ENCODE measurements at places on chromosomes 3 and 15.

DNA sequence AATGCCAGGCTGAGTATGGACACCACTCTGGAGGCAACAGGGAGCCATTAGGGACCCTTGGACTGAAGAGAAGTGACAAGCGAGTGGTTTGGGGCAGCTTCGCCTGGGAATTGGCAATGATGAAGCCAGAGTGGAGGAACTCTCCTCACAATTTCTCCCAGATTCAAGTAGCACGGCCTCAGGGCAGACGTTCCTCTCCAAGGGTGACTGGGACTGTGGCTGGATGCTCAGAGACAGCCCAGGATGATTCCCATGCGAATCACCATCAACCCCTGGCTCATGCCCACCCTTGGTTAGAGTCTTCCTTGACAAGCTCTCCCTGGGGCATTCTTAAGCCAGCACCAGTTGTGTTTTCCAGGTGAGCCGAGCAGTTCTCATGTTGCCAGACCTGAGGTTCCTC is 16.3 kb upstream of the DOCK3 start:
- no peak for DNase-seq

DNA sequence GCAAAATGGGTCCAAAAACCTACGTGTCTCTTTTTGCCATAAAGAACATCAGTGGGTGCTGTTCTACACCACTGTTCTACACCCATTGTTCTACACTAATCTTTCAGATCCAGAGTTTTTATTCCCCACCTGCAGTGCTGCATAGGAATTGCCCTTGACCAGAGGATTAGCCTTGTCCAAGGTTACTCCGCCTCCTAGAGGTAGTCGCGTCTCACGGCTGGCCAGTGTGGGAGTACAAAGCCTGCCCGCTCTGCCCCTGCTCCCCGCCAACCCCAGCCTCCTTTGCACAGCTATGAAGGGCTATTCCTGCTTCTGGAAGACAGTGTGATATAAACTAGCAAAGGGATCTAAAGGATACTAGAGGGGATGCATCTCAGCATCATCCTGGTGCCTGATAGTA is 222.1 kb upstream of the LMCD1 start:
- no peak for DNase-seq

GRCh38 chr15:40714144-40714543 is 19.2 kb downstream of the RAD51 start:
- DNase-seq, result no peak

DNA sequence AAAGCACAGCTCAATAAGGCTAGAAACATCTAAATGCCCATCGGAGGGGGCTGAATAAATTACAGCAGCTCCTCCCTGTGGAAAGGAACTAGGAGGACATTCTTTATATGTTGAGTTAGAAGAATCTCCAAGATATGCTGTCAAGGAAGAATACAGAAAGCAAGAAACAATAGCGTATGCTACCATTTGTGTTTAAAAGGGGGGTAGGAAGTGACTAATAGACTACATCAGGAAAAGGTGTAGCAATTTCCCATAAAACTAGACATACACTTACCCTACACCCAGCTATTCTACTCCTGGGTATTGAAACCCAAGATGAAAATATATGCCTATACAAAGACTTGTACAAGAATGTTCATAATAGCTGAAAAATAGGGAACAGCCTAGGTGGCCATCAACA is 21.6 kb downstream of the SEC61A1 start:
- no peak for DNase-seq

DNA sequence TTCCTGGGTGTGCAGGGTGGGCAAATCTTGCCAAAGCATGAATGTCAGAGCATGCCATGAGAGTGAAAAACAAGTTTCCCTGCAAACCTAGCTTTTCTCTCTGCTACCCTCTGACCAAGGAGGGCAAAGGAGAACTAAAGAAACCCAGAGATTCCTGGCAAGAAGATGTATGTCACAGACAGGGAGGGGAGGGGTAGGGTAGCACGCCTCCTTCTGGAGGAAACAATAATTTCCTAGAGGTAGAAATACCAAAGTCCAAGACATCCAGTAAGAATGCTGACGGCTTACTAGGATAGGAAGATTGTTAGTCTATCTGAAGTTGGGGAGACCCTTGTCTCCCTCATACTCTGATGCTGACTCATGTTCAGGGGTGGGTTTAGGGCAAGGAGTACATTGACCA is 203.9 kb downstream of the NR1D2 start:
- DNase-seq, result no peak

GRCh38 chr15:65851981-65852380 is 17.3 kb upstream of the RAB11A start:
- DNase-seq, result no peak

GRCh38 chr15:59794229-59794886 is 105.2 kb upstream of the BNIP2 start:
- no peak for DNase-seq

DNA sequence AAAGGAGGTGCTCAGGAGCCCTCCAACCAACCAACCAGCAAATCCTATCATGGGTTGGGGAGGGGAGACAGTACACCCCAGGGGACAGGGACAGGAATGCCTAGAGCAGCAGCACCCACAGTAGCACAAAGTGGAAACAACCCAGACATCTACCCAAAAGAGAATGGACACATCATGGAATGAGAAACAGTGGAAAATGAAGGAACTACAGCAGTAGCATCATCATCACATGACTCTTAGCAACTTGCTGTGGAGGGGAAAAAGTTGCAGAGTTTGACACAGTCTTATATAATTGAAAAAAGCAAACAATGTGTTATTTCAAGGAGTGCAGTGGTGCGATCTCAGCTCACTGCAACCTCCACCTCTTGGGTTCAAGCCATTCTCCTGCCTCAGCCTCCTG is 11.0 kb downstream of the C3orf22 start:
- DNase-seq, result no peak

DNA sequence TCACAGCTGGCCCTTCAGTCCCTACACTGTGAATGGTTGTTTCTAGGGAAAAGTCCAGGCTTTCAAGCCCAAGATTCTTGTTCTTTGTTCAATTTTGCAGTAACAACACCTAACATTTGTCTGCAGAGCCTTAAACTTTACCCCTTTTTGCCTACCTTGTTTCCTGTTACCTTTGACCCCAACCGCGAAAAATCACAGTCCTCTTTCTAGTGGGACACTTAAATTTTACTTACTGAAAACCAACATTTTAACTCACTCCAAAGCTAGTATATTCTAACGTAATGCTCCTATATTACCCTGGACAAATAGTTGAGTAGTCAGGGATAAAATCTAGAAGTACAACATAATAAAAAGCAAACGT is 649 bp upstream of the PIK3CB start:
- DNase-seq, result no peak

GRCh38 chr3:42192334-42193200 is 73.4 kb downstream of the CCK start:
- no peak for DNase-seq

- DNase-seq, result no peak
These were observed 219.8 kb upstream of the TOPAZ1 start for GRCh38 chr3:44021651-44022594.

- no peak for DNase-seq
These were observed 95.8 kb downstream of the P3H2 start for GRCh38 chr3:190024912-190025311.

DNA sequence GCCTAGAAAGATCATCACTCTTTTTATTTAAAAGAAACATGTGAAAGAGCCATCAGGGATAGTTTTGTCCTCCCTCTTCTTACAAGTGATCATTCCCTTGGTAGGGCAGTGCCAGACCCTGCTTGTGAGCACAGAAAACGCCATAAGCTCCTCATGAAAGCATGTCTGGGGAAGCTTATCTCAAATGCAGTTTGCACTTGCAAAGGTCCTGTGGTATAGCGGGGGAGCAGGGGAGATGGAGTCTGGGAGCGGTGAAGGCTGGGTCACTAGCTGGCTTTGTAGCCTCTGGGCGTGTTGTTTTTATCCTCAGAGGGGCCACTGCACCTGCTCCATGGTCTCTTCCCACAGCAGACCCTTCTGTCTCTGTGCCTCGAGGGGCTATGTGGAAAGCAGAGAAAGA is 141.9 kb downstream of the IGF1R start:
- no peak for DNase-seq

DNA sequence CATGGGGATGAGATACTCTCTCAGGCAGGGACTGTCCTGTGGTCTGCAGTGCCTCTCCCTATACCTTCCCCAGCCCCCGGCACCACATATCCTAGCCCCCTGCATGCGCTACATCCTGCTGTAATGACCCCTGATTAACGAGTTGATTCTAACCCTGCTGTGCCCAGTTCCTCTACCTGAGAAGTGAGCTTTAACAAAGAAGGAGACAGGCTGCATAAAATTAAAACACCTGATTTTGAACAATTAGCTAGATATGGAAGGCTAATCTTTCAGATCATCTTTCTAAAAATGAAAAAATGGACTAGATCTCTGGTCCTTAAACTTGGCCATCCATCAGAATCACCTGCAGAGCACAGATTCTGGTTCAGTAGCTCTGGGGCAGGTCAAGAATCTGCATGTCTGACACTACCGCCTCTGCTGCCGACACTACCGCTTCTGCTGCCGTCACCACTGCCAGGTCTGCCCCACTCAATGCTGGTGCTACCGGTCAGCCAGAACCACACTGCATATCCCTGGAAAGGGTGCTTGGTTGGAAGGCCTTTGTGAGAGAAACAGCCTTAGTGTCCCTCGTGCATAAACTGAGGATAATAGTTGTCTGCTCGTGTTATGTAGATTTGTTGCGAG is 33.6 kb upstream of the ZBTB38 start:
- DNase-seq, result no peak

GRCh38 chr15:43390723-43391122 is 19.8 kb downstream of the TUBGCP4 start:
- no peak for DNase-seq

GRCh38 chr3:193996221-193996620 is 139.7 kb upstream of the HES1 start:
- DNase-seq, result no peak

DNA sequence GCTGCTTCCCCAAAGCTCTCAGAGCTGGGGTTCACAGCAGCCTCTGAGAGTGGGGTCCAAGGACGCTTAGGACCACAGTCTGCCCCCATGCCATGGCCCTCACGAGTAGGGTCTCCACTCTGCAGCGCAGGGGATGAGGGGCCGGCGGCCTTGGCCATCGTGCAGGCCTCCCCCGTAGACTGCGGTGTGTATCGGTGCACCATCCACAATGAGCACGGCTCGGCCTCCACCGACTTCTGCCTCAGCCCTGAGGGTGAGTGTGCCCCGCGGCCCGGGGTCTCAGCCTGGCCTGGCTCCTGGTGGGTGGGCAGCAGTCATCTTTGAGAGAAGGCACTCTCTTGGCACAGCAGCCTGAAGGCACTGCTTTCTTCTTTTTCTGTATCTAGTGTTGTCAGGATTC is 24.8 kb upstream of the SLC28A1 start:
- no peak for DNase-seq

- DNase-seq, result no peak
These were observed 72.3 kb downstream of the CLDN11 start for GRCh38 chr3:170490828-170491560.

DNA sequence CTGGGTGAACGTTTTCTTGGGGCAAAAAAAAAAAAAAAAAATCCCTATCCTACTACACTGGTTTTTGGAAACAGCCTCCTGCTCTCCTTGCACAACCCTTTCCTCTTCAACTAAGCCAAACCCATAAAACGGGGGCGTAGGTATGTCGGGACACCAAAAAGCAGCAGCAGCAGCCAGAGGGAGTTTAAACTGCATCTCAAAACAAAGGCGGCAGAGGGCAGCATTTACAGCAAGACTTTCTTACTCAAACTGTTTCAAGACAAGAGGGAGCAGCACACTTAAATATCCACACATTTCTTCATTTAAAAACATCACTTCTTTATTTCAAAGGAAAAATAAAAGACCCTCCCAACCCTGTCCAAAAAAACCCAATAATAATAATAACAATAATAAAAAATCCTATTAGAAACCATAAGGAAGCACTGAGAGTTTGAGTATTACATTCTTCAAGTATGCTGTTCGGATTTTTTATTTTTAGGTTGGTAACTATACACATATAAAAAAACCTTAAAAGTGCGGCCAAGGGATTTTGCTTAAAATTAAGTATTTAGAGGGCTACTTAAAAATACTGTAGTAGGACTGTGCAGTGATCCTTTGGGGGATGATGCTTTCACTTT is 43.9 kb upstream of the PLXND1 start:
- DNase-seq, result peak; percentile 49

- no peak for DNase-seq
These were observed 98.1 kb downstream of the SEMA5B start for GRCh38 chr3:122929188-122930062.

DNA sequence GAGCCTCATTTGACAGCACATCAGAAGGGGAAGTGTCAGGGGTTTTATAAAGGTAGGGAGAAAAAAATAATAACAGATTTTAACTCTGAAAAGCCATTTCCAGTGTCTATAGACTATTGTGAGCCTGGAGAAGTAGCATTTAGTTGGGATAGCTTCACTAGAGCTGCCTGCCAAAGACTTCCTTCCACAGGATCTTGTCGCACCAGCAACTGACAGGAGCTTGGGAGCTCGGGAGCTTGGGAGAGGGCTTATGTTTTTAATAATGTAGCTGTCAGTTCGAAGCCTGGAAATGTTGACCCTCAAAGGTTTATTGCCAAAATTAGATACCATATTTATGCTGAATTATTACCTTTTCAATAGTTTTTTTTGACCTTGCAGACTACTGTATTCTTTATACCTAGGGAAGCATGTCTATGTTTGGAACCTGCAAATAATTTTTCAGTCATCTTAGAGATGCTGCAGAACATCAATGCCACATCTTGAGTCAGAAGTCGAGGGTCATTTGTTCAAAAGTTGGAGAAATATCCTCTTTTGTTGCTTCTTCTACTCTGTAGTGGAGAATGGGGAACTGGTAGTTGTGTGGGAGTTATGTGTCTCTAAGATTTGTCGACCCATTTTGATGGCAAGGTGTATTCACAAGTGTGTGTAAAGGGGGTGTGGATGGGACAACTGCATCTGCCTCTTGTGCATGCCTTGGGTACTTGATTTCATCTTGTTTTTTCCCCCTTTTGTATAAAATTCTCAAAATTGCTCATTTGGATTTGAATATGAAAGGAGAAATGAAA is 41.7 kb downstream of the ARPP21 start:
- no peak for DNase-seq

DNA sequence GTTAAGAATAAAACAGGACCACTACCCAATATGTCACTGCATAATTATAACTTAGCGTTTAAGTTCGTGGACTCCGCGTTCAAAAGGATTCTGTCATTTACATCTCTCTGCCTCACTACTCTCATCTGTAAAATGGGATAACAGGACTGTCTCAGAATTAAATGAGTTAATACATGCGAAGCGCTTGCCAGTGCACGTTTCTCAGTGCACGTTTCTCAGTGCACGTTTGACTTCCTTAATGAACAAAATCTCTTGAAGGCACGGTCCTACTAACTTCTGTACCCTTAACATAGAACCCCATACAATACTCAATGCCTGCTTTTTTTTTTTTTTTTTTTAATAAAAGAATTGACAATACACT is 499 bp downstream of the RABL3 start:
- no peak for DNase-seq

- DNase-seq, result no peak
These were observed 46.6 kb upstream of the RASGRP1 start for GRCh38 chr15:38611228-38611627.

- DNase-seq, result no peak
These were observed 446.4 kb downstream of the GBE1 start for GRCh38 chr3:81315030-81315429.
